ENCODE measurements at places on chromosomes 13 and 19.

DNA sequence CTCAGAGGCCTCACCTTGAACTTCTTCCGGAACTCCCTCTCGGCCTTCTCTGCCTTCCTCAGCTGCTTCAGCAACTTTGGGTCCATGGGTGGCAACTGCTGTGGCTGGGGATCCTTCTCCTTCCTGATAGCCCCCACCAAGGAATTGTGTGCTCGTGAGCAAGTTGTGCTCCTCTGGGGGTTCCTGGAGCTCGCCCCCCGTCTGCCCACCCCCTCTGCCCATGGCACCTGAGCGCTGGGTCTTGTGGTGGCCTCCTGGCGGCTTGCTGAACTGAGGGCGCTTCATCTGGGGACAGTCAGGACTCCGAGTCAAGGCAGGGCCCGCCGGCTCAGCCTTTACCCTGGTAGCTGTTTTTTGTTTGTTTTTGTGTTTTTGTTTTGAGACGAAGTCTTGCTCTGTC, 11.6 kb downstream of the PRAM1 start:
- DNase-seq: no peak

GRCh38 chr19:45057444-45057843, 18.6 kb downstream of the CLASRP start:
- DNase-seq: no peak

GRCh38 chr13:106367361-106367971, 168.0 kb downstream of the EFNB2 start:
- no peak for DNase-seq

- no peak for DNase-seq
Observed at GRCh38 chr19:18074192-18074591, 12.5 kb downstream of the IL12RB1 start.

DNA sequence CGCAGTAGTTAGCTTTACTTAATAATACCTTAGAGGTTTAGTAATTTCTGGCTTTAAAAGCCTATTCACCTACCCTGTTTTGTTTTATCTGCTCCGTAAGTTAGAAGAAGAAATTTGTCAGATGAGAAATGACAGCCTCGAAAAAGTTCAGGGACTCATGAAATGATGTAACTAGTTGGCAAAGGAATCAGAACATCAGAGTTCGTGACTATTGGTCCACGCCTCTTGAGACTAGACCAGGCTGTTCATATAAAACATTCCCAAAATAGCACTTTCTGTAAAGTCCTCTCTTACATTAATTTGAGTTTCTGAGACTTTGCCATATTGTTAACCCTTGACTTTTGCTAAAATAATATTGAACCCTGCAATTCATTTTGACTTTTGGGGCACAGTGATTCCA, 92.0 kb downstream of the HS6ST3 start:
- no peak for DNase-seq

- DNase-seq: no peak
Observed at GRCh38 chr13:89980896-89981295, 1366.6 kb upstream of the MIR17HG start.

GRCh38 chr13:112938680-112939079, 30.3 kb upstream of the MCF2L start:
- DNase-seq: no peak

DNA sequence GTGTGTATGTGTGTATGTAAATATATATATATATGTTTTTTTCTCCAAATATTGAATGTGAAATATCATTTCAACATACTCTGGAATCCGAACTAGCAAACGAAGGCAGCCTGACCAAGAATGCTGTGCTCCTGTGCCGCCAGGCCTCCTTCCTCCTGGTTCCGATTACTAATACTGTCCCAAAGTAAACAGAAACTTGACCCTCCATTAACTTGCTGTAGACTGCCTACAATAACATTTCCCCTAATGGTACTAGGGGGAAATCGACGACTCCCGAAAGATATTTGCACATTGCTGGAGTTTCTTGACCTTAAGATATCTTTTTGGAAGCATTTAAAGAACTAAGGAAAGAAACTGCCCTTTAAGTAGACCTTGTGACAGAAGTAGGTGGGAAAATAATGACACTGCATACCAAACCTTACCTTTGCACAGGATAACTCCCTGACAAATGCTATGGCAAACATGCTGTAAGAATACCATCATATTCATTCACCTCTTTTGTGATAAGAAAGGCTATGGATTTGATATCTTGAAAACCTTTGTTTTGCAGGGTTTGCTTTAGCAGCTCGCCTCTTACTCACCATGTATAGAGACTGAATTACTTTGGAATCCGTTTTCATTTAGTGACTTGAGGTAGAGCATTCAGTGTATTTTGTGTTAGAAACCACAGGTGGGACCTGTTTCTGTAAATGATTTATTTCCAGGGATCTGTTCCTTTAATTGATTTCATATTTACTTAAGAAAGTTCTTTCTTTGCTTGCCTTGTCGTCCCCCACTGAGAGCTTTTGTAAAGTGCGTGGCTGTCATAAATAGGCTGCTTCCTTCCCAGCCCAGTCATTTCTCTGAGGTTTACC, 80.1 kb downstream of the KLF5 start:
- DNase-seq: no peak

GRCh38 chr13:111341886-111342285, 21.4 kb downstream of the TEX29 start:
- no peak for DNase-seq

DNA sequence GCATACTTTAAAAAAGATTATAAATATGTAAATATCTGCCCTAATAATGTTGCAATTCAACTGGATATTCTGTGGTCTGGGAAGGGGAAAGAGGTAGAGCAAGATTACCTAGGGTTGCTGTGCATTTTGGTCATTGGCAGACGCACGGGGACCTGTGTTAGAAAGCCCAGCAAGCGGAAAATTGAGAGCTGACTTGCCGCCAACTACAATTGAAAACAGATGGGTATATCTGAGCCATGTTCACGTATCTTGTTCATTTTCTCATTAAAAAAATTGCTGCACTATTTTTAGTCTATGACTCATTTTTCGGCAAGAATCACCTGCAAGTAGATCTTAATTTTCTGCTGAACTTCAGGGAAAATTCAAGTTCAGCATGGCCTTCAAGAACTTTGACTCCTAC, 308.5 kb upstream of the TMTC4 start:
- no peak for DNase-seq

GRCh38 chr13:34587576-34587975, 354.5 kb upstream of the NBEA start:
- DNase-seq: no peak

DNA sequence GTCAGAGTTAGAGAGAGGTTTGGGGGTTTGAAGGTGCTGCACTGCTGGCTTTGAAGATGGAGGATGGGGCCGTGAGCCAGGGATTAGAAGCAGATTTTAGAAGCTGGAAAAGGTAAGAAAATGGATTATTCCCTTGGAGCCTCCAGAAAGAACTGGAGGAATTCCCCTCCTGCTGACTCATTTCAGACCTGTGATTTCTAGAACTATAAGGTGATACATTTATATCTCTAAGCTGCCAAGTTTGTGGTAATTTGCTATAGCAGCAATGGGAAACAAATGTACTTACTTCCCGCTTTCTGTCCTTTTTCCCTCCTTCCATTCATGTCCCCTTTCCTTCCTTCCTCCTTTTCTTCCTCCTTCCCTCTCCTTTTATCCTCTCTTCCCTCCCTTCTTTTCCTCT, 78.5 kb upstream of the PCDH8 start:
- no peak for DNase-seq

- peak; percentile 85 for DNase-seq
Observed at GRCh38 chr13:40469581-40470310, 196.7 kb downstream of the FOXO1 start.

GRCh38 chr19:40673397-40673796, 17.1 kb downstream of the NUMBL start:
- DNase-seq: no peak

All from COLO829 (cell line).